ENCODE measurements at places on chromosomes 3 and 15. TPM values are rescaled to one million over a fixed set of nuclear protein-coding genes. Genes with fewer than 3 reads are reported as not detected.

- peaks cover 40% of the 10 kb centered on the region for H3K4me1 ChIP-seq
- no peak overlapping the region for H3K27ac ChIP-seq
- H3K27me3 ChIP-seq: no peaks in the 10 kb centered on the region
- no peak for DNase-seq
- no peaks in the 10 kb centered on the region for H3K36me3 ChIP-seq
- H3K4me3 ChIP-seq: no peak overlapping the region
Observed at GRCh38 chr15:25846377-25846776, 16.8 kb downstream of the ATP10A start.

CLDN16 gene
- 1.7 TPM for total RNA-seq

DNA sequence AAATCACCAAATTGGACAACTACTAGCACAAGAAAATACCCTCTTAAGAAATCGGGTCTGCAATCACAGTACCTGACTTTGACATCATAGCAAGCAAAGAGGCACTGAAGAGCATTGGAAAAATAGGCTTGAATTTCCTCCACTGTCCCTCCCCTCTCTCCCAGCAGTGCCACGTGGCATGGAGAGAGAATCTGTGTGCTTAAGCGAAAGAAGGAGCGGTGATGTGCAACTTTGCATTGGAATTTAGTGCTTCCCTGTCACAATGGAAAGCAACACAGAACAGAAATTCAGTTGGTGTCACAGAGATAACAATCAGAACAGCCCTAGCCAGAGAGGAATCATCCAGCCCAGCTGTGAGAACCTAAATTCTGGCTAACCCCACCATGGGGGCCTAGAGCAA is 207.5 kb upstream of the SLITRK3 start:
- H3K27me3 ChIP-seq: no peaks in the 10 kb centered on the region
- no peaks in the 10 kb centered on the region for H3K4me1 ChIP-seq
- no peak for DNase-seq
- H3K4me3 ChIP-seq: no peak overlapping the region
- H3K36me3 ChIP-seq: no peaks in the 10 kb centered on the region

- H3K27me3 ChIP-seq: no peaks in the 10 kb centered on the region
- no peaks in the 10 kb centered on the region for H3K4me1 ChIP-seq
- H3K4me3 ChIP-seq: no peak overlapping the region
- no peaks in the 10 kb centered on the region for H3K36me3 ChIP-seq
Observed at GRCh38 chr15:49964551-49964950, 154.5 kb downstream of the ATP8B4 start.

DNA sequence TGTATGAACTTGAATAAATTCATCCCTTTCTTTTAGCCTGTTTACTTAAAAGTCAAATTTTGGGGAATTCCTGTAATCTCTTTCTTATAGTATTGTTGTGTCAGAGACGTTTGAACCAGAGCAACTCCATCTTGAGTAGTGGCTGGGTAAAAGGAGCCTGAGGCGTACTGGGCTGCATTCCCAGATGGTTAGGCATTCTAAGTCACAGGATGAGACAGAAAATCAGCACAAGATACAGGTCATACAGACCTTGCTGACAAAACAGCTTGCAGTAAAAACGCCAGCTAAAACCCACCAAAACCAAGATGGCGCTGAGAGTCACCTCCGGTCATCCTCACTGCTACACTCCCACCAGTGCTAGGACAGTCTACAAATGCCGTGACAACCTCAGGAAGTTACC is 94.5 kb downstream of the P3H2 start:
- no peak overlapping the region for H3K4me3 ChIP-seq
- no peaks in the 10 kb centered on the region for H3K4me1 ChIP-seq
- H3K27me3 ChIP-seq: no peaks in the 10 kb centered on the region
- H3K36me3 ChIP-seq: no peaks in the 10 kb centered on the region

All from suprapubic skin (tissue), 4 donors.